MM.1S (cell line): ENCODE measurements at places on chromosomes 7 and 10.

DNA sequence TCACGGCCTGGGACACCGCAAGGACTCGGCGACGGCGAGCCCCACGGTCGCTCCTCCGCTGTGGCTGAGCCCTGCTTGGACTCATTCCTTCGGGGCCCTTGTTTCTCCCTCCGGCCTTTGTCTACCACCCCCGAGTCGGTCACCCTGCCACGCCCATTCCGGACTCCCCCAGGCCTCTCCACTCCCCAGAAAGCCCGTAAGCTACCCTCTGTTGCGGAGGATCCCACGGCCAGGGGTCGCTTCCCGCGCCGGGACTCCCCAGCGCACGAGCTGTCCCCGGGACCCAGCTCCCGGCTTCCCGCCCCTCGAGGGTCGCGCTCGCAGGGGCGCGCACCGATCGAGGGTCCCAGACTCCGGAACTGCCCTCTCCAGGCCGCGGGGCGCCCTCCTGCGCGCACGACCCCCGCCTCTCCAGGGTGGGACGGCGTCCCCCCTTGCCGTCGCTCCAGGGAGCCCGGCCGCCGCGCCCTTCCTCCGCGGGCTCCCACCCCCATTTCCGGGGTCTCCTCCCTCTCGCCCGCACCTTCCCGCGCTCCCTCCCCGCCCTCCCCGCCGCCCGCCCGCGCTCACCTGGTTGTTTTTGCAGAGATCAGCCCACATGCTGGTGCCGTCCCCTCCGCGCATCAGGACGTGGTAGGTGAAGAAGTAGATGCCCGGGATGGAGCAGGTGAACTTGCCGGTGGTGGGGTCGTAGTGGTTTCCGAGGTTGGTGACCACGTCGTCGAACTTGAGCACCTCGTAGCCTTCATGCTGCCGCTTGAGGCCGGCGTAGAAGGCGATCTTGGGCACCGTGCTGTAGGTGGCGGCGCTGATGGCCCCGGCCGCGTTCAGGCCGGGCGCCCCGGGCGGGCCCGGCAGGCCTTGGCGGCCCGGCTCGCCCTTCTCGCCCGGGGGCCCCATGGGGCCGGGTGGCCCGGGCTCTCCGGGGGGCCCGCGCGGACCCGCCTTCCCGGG, 1.5 kb downstream of the C1QL3 start:
- no peak for DNase-seq

- no peak for DNase-seq
Observed at GRCh38 chr10:22505911-22506685, 160.8 kb downstream of the SPAG6 start.

DNA sequence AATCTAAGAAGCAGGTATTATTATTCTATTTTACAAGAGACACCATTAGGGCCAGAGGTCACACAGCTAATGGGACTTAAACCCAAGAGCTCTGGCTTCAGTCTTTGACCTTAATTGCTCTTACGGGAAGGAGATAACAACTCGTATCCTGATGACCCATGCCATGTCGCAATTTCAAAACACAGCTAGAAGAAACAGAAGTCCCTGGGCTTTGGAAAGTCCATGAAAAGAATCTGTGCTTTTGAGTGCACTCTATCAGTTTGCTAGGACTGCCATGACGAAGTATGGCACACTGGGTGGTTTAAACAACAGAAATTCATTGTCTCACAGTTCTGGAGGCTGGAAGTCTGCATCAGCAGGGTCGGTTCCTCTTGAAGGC, 247.8 kb upstream of the AOAH start:
- no peak for DNase-seq

GRCh38 chr7:2926896-2927405, 82.8 kb upstream of the GNA12 start:
- DNase-seq: no peak

DNA sequence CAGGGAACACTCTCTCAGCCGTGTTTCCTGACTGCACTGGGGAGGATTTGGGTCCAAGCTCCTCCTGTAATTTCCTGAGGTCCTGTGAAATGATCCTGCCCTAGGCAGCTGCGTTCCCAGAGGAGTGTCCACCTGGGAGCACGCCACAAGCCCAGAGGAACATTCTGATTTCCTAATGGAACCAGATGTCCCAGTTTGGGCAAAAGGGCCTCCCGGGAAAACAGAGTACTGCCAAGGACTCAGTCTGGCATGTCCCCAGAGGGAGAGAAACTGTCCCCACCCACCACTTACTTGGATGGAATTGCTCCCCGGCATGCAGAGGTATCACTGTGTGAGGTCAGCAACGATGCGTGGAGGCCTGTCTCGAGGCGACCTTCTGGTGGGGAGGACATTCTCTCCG, 34.5 kb downstream of the ASB13 start:
- no peak for DNase-seq

DNA sequence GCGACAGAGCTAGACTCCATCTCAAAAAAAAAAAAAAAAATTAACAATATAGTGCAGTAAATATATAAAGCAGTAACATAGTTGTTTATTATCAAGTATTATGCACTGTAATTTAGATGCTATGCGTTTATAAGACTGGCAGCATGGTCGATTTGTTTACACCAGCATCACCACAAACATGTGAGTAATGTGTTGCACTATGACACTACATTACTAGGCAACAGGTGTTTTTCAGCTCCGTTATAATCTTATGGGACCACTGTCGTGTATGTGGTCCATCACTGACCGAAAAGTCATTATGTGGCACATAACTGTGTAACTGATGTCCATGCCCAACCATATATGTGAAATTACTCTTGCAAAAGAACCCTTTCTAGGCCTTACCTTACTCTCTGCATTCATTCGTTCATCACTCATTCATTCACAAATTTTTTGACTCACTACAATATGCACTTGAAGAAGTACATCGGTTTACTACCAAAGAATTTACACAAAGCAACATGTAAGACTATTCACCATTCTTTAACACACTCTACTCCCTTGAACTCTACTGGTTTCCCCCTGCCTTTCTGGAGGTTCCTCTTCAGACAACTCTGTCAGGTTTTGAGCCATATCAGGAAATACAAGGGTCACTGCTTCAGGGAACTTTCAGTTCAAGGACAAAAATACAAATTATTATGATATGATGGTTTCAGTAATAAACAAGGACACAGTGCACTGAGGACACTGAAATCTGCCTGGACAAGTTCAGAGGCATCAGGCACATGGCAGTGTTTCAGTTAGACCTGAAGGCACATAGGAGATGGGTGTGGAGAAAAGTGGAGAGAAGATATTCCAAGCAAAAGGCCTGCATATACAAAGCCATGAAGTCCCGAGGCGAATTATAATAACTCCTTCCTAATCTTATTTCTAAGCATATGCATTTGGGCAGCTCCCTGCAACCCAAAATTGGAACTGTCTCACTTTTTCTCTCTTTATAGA, 17.4 kb downstream of the ITGB1 start:
- no peak for DNase-seq

- no peak for DNase-seq
Observed at GRCh38 chr10:114678820-114679219, 20.7 kb upstream of the ABLIM1 start.

DNA sequence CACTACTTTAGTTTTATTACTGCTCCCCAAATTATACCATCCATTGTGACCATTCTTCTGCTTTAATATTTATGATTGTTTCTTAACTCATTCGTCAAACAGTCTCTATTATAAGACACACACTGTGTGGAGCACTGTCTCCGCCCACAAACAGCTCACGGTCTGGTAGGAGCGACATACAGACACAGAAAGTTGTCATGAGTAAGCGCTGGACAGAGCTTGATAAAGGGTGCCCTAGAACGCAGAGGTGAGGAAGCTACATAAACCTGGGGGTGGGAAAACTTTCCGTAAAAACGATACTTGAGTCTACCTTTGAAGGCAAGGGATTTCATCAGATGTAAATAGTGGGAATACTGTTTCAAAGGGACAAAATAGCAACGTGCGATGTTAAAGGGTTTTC, 207.9 kb downstream of the PHF14 start:
- DNase-seq: no peak

GRCh38 chr7:99308461-99309074, 17.1 kb upstream of the ARPC1A start:
- no peak for DNase-seq

DNA sequence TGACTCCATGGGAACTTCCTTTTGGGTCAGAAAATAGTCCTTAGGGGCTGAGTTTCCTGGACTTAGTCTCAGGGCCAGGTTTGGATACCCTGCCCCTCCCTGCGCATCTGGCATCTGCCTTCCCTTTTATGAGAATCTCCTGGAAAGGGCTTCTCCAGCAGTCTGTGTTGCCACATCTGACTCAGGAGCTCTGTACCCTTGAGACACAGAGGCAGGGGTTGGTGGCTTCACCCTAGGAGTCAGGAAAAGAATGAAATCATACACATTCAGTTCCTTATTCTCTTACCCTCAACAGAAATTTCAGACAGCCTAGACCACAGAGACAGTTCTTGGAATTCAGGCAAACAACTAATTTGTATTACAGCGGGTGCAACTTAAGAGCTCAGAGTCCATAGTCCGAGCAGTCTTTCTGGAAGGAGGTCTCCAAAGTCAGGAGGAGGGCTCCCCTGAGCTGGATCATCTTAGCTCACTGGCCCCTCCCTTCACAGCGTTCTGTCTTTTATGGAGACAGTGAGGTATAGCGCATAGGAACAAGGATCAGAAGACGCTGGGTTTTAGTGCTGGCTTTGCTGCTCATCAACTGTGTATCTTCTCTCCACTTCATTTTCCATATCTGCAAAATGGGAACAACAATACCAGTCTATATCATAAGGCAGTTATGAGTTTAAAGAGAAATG, 3.0 kb upstream of the PLAU start:
- DNase-seq: no peak

DNA sequence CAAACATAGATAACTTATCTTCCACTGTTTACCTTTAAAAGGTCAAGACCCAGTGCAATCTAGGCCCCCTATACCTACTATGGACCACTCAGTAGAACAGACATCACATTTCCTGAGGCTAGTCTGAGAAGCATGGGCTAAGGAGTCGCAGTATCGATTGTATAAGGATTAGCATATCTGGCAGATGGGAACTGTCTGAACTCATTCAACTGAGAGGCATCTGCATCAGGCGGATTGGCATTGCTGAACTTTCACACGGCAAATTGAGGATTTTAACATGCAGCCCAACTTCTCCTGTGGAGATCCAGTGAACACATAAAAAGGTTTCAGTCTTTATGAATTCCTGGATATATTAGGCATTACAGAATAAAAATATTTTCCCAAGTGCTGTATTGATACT, 89.1 kb upstream of the LRGUK start:
- no peak for DNase-seq

DNA sequence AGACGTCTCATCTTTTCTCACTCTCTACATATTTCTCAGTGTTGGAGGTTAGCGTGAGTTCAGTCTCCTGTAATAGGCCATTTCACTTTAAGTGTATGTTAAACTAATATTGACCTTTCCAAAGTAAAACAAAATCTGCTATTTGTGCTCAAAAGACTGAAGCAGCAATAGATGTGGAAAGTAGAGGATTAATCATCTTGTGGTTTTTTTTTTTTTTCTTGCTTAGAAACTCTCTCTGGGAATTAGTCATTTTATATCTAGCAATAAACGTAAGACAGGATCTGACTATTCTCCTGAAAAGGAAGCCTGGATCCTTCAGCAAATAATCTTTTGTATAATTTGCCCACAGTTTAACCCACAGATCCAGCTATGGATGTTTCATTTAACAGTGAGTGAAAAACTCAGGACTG, 81.7 kb downstream of the NRP1 start:
- DNase-seq: no peak

GRCh38 chr7:99752356-99752755, 17.4 kb upstream of the CYP3A7 start:
- DNase-seq: no peak

DNA sequence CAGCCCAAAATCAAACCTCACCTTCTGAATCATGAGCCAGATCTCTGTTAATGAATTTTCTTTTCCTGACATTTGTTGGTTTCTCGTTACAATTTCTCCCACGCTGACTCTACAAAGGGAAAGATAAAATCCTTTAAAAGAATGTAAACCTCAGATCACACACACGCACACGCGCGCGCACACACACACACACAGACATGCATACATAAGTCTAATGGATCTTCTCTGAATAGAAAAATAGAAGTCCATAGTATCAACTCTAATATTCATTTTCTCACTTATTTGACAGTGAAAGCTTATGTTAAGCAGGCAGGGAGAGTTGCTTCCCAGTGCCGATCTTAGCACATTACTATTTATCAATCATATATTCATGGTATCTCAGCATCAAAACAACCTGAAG, 1.4 kb downstream of the ETV1 start:
- DNase-seq: no peak

- DNase-seq: no peak
Observed at GRCh38 chr10:128921389-128922022, 545.5 kb upstream of the MGMT start.

- DNase-seq: no peak
Observed at GRCh38 chr7:107961405-107961804, 41.6 kb downstream of the LAMB1 start.

- DNase-seq: no peak
Observed at GRCh38 chr7:100598425-100598824, 3.7 kb upstream of the PCOLCE start.

DNA sequence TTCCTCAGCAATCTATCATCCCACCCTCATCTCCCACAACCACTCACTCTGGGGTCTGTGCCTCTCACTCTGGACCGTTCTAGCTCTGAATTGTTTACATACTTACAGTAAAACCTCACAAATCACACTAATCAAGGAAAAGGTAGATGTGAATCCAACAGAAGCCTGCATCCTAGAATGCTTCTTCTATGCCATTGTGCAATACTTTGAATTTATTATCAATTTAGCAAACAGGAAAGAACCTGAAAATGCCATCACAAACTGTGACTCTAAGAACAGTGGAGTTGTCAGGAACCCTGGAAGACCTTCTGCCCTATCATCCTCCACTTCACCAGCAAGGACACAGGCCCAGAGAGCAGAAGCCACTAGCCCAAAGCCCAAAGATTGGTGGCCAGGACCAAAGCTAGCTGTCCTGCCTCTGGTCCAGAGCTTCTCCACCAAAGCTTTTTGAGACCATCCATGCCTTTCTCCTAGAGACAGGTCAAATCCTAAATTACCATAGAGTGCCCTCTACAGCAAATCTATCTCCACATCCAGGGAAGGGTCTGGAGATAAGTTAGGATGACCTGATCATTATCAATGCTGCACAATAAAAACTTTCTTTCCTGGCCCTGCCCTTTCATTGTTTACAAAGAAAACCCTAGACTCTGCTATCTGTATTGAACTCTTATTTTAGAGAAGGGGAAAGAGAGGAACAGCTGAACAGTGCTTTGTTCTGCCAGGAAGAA, 2.4 kb downstream of the SORBS1 start:
- DNase-seq: no peak

GRCh38 chr7:66118603-66119002, 4.0 kb downstream of the CRCP start:
- no peak for DNase-seq

GRCh38 chr10:63313066-63313717, 152.6 kb downstream of the JMJD1C start:
- no peak for DNase-seq

- DNase-seq: no peak
Observed at GRCh38 chr10:75107756-75108683, 3.4 kb upstream of the SAMD8 start.

DNA sequence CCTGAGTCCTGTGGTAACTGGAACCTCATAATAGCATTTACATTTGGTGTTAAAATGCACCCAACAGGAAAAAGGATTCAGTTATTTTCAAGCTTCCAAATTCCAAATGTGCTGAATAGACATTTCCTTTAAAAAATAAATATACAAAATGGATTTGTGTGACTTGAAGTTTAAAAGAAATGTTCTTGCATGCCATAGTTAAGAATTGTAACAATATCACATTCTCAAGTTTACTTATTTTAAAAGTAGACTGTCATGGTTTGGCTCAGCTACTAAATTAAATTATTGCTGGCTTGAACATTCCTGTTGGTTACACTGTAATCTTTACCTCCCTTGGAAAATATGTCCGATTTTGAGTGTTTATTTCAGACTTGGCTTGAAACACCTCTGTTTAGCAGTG, 31.5 kb downstream of the BICC1 start:
- no peak for DNase-seq
